Coronary artery (tissue), 2 donors: ENCODE measurements at places on chromosomes 3 and 15.

- no peak for DNase-seq
Measured at GRCh38 chr15:26096581-26096980, 233.5 kb upstream of the ATP10A start.

DNA sequence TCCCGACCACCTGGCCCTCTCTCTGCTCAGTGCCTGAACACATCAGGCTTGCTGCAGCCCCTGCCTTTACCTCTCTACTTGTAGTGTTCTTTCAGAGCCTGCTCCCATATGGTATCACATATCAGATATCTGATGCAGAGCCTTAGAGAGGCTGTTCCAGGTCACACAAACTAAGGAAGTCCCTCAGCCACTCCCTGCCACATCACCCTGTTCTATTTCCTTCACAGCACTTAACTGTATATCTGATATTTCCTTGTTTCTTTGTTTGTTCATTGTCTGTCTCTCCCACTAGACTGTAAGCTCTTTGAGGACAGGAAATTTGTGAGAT, 976 bp upstream of the ALDH1L1 start:
- DNase-seq = no peak

GRCh38 chr3:102089904-102090720, 240.8 kb downstream of the NFKBIZ start:
- DNase-seq = no peak

DNA sequence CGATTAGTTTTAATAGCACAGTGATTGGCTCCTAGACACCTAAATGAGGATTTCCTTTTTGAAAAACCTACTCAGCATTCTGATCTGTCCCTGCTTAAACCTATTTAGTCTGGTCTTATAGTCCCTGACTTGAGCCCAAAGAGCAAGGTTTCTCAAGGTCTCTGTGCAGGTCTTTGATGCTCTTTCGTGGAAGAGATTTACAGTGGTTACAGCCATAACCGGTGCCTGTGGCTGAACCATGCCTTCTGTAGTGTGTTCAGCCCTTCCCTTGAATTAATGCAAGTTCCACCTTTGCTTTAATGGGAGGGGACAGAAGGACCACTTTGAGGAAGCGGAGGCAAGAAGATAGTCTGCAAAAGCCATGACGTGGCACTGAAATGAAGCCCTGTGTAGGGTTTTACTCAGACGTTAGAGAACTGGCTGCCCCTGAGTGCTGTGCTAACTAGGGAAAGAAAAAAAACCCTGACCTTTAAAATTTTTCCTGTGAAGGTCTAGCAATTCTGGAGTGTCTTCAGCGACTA, 43.0 kb downstream of the ZBTB38 start:
- DNase-seq = no peak
